PC-9 (cell line): ENCODE measurements at places on chromosomes 7 and 10. TPM values are rescaled to one million over a fixed set of nuclear protein-coding genes. Genes with fewer than 3 reads are reported as not detected.

- DNase-seq: no peak
Observed at GRCh38 chr10:106804992-106805582, 359.4 kb downstream of the SORCS1 start.

GRCh38 chr7:92643821-92644220 lies 53.6 kb upstream of the FAM133B start:
- DNase-seq: no peak

GRCh38 chr10:69065406-69066361 lies 22.2 kb upstream of the SRGN start:
- DNase-seq: no peak

DNA sequence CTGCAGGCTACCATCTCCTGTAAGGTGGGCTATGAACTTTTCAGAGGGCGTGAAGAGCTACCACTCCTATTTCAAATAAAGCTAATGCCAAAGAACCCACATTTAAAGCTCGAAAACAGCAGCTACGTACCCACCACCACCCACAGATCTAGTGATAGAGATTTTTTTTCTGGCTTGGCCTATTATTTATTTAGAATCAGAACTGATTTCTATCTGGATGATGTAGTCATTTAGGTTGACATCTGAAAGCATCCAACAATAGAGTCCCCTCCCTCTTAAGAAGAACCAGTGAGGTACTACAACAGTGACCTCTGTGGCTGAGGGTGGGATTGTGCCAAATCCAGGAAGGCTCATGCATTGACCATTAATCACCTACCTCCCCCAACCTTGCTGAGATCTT lies 113.8 kb upstream of the ADO start:
- no peak for DNase-seq

DNA sequence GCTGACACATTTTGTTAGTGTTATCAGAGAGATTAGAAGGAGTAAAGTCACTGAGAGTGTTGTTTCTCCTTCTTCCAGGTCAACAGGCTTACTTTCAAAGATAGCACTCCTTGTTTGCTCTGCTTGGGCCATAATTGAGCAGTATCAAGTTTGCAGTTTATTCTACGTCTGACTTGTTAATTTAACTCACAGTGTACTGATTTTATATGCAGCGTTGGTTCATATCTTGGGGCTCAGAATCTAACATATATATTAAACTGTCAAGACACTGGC lies 430.2 kb downstream of the EXOC4 start:
- no peak for DNase-seq

DNA sequence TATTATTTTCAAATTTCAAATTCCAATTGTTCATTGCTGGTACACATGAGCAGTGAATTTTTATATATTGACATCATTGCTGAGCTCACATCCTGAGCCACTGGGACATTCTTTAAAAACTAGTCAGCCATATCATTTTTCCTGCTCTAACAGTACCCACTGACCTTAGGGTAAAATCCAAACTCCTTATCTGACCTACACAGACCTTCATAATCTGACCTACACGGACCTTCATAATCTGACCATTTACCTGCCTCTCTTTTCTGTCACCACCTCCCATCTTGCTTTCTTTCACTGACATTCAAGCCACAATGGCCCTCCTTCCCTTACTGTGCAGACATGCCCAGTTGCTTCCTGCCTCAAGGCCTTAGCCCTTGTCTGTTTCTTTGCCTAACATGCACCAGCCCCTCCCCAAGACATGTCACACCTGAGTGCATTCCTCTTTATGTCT lies 16.1 kb upstream of the CUZD1 start:
- DNase-seq: no peak

GRCh38 chr10:86317949-86318725 lies 48.5 kb downstream of the GRID1 start:
- DNase-seq: peak; percentile 5

DNA sequence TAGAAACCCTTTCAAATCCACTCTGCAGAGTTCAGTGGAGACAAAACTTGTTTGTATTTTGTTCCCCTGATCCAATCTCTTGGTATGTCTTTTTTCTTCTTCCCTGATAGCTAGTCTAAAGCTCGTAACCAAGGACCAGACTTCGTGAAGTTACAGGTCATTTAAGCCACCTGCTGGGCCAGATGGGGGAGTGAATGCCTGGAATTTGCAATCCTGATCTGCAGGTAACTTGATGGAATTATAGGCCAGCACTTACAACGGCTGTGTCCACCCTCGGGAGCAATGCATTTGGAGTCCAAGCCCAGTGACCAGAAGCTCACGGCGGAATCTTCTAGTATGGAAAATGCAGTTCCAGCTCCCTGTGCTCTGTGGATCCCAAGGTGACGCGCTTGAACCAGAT lies 566.9 kb downstream of the TCERG1L start:
- DNase-seq: no peak

GRCh38 chr7:100875356-100875751 lies 451 bp downstream of the SRRT start:
- DNase-seq: no peak

GRCh38 chr7:70654979-70655378 lies 477.0 kb upstream of the GALNT17 start:
- no peak for DNase-seq

DNA sequence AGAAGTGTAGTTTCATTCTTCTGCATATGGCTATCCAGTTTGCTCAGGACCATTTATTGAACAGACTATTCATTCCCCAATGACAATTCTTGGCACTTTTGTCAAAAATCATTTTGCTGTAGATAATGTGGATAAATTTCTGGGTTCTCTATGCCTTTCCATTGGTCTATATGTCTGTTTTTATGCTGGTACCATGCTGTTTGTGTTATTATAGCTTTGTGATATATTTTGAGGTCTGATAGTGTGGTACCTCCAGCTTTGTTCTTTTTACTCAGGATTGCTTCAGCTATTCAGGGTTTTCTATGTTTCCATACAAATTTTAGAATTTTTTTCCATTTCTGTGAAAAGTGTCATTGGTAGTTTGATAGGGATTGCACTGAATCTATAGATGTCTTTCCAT lies 315.3 kb upstream of the KAT6B start:
- DNase-seq: no peak

GRCh38 chr7:43585562-43585961 lies 2.7 kb downstream of the STK17A start:
- no peak for DNase-seq

- no peak for DNase-seq
Observed at GRCh38 chr10:65032867-65033769, 1511.9 kb downstream of the REEP3 start.

DNA sequence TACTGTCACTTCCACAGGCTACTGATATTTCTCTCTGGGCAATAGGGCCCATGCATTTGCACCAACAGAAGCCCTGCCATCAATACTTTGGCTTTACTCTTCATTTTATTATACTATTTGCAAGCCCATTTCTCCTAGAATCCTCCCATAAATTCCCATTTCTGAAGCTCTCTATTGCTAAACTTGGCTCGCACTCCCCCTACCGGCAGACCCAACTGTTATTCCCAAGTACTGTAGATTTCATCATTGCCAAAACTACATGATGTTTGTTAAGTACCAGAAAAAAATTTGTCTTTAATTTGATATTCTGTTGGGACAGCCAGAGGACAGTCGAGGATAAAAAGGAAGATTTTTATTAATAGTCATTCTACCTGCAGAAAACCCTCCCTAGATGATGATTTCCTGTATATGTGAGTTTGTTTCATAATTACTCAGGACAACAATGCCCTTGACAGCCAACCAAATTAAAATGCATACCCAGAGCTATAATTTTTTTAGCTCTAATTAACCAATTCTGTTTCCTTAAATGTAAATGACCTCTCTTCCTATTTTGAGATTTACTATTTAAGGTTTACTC lies 298.6 kb downstream of the REEP3 start:
- peak; percentile 48 for DNase-seq

DNA sequence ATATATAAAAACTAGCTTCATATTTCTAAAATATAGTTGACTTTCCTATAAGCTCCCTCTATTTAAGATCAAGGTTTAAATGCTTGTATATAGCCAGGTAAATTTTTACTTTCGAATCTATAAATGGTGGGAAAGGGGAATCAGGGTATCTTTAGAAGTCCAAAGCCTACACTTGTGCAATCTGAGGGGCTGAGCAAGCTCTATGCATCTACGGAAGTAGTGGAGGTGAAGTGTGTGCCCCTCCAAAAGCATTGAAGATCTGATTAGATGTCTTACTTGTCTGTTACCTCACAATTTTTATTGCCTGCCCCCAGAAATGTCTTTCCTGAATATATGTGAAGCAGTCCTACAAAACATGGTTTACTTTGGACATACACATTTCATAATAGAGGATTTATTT lies 1.6 kb downstream of the AKAP9 start:
- no peak for DNase-seq

DNA sequence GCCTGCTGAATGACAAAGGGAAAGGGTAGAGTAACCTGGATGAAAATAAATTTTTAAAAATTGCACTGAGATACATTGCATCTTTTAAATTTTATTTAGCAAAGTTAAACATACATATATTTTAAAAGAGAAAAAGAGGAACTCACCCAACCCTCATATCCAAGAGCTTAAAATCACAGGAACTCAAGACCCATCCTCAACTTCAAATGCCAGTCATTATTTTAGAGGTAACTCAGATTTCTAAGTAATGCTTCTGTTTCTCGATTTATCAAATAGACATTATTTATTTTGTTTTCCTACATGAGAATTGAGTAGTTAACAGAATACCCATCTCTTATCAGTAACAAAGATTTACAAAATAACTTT lies 32.4 kb upstream of the KMT2E start:
- no peak for DNase-seq

DNA sequence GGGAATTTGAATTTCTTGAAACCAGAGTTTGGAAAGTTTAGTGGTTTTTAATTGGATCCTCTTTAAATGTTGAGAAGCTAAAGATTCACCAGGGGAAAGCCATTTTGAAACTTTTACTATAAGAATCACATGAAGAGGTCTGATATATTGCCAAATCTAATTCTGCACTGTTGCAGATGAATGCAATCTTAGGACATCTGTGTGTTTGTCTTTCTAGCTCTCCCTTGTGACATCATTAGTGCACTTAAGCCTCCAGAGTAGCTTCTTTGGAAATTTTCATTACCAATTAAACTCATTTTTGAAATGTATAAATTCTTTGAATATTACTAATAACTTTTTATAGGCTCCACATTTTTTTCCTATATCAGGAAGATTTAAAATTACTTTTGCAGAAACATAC lies 160.2 kb downstream of the BICC1 start:
- DNase-seq: no peak

DNA sequence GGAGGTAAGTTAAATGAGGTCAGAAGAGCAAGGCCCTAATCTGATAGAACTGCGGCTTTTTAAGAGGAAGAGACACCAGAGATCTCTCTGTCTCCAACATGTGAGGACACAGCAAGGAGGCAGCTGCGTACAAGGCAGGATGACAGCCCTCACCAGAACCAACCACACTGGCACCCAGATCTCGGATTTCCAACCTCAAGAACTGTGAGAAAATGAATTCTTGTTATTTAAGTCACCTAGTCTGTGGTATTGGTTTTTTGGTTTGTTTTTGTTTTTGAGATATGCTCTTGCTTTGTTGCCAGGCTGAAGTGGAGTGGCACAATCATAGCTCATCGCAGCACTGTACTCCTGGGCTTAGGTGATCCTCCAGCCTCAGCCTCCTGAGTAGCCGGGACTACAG lies 127.2 kb downstream of the DLG5 start:
- DNase-seq: no peak

DNA sequence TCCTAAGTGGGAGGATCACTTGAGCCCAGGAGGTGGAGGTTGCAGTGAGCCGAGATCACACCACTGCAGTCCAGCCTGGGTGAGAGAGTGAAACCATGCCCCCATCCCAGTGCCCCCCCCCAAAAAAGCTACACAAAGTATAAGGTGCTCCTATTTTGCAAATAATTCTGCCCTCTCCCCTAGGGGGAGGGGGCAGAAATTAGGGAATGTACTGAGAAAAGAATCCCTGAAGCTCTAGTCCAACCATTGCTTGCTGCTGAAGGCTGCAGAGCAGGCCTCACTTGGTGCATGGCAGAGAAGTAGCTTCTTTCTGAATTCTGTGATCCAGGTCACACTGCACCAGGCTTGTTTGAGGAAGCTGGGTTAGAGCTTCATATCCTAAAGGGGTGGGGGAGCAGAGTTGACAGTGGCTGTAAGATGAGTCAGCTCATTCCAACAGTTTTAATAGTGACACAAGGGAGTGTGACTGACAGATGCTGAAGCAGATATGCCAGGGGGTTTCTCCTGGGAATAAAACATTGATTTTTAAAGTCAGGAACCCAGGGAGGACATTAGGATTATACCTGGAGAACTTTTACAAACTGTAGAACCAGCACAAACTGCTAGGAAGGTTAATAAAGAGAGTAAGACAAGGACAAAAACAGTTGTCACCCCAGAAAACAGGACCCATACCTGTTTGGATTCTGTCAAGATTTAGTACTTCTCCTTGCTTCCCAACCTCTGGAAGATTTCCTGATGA lies 32.8 kb upstream of the STRIP2 start:
- DNase-seq: peak; percentile 55

DNA sequence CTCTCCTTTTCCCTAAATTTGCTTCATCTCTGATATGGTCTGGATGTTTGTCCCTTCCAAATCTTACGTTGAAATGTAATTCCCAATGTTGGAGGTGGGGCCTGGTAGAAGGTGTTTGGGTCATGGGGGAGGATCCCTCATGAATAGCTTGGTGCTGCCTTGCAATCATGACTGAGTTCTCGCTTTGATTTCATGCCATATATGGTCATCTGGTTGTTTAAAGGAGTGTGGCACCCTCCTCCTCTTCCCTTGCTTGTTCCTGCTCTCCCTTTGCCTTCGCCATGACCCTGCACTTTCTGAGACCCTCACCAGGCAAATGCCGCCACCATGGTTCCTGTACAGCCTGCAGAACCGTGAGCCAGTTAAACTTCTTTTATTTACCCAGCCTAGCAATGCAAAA lies 14.5 kb downstream of the NOBOX start:
- DNase-seq: no peak

DNA sequence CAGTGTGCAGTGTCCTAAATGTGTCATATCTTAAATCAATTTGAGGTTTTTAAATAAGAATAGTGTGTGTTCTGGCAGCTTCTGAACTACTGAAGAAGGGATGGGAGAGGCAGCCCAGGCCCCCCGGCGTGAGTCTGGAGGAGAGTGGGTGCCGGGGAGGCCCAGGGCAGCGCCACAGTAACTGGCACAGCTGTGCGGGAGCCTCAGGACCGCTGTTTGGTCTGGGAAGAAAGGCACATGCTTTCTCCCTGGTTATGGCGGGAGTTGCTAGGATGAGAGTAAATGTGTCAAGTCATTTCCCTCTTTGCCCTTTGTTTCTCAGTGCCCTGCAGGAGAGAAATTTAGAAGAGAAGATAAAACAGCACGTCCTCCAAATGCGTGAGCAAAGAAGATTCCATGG lies 31.9 kb upstream of the PWWP2B start:
- no peak for DNase-seq

- DNase-seq: no peak
Observed at GRCh38 chr10:86106616-86107015, 260.0 kb downstream of the GRID1 start.

- no peak for DNase-seq
Observed at GRCh38 chr10:45502458-45502857, 128.4 kb downstream of the ALOX5 start.

- DNase-seq: no peak
Observed at GRCh38 chr10:124605001-124605370, 139.2 kb downstream of the FAM53B start.

The UPK3BL2 gene
- 24.3 and 36.8 TPM in 2 replicates for total RNA-seq

The FIGNL1 gene
- 18.7 and 25.7 TPM in 2 replicates for total RNA-seq

The ANKRD16 gene
- 9.8 and 12.2 TPM in 2 replicates for total RNA-seq

The GPR158 gene
- 9.0 and 12.2 TPM in 2 replicates for total RNA-seq

The UNC5B gene
- 1.7 and 2.7 TPM in 2 replicates for total RNA-seq

The MYO3A gene
- not detected in 2 replicates for total RNA-seq

The WEE2 gene
- not detected in 2 replicates for total RNA-seq

The RPEL1 gene
- total RNA-seq: not detected in 2 replicates

The LIPK gene
- total RNA-seq: not detected in 2 replicates
